NCI-H1092 (cell line): ENCODE measurements at places on chromosomes 5 and 9.

DNA sequence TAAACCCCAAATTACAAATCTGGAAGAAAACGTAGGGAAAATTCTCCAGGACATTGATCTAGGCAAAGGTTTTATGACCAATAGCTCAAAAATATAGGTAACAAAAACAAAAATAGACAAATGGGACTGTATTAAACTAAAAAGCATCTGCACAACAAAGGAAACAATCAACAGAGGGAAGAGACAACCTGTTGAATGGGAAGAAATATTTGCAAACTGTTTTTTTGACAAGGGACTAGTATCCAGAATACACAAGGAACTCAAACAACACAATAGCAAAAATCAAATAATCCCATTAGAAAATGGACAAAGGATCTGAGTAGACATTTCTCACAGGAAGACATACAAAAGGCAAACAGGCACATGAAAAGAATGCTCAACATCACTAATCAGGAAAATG lies 386.3 kb downstream of the ENC1 start:
- DNase-seq, result no peak

DNA sequence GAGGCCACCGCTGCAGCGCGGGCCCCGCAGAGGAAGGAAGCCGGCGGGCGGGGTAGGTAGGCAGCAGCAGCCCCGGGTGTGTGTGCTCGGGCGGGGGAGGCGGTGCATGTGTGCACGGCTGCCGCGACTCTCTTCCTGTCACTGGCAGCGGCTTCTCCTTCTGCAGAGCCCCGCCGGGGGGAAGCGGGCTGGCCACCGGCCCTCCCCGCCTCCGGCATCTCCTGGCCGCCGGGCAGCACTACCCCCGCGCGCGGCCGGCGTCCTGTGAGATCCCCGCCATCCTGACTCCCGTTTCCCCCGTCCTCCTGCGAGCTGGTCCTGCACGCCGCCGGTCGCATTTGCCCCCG lies 315 bp downstream of the PIK3R1 start:
- peak; percentile 51 for DNase-seq

- DNase-seq, result no peak
Measured at GRCh38 chr9:125942125-125942524, 195.0 kb downstream of the PBX3 start.

- DNase-seq, result no peak
Measured at GRCh38 chr5:24376210-24376609, 268.6 kb downstream of the CDH10 start.

- peak; percentile 68 for DNase-seq
Measured at GRCh38 chr9:35954942-35955546, 2.9 kb downstream of the OR2S2 start.

DNA sequence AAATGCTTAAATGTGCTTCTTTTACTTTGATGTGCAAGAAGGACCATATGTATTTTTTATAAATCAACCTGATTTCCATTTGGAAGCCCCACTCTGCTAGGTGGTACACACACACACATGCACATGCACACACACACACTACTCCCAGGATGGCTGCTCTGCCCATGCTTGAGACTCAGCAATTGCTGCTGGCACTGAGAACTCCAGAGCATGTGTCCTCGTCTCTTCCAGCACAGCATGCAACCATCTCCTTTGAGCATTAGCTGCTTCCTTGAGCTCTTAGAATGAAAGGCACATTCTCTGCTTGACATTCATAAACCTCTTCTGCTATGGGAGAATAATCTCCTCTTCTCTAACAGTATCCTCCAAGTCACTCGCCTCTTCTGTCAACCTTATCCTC lies 115.9 kb downstream of the FEM1C start:
- DNase-seq, result no peak

GRCh38 chr9:128558431-128559310 lies 6.3 kb downstream of the SPTAN1 start:
- peak; percentile 86 for DNase-seq

DNA sequence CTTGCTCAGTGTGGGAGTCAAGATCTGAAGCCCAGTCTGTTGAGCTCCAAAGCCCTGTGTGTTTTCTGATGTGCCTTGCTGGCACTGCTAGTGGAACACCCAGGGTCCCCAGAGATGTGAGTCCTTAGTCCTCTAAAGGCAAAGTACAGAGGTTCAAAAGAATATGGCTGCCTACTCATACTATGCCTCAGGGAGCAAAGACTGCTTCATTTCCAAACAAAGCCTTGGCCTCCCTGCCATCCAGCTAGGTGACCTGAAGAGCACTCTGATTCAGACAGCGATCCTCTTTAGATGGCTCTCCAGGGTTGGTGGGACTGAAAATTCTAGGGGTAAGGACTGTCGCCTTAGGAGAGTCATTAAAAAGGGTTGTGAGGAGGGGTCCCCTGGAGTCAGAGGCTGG lies 2.0 kb downstream of the PRLR start:
- no peak for DNase-seq

DNA sequence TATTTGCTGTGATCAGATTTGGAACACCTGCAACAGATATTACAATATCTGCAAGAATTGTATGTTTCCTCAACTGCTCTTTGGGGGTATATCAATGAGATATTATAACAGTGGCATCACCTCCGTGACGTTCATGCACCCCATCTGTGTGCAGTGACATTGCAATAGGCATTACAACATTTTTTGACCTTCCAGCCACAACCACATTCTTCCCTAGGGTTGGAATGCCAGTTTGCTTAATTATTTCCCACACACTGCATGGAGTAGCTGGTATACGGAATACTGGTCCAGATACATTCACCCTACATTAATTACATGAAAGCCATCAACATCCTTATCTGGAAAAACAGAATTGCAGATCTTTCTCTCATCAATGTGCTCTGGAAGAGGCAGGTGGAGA lies 42.3 kb downstream of the FBXO4 start:
- DNase-seq, result no peak

- no peak for DNase-seq
Measured at GRCh38 chr5:33328818-33329217, 111.9 kb upstream of the TARS1 start.
